Bronchial epithelial cell (primary cell): ENCODE measurements at places on chromosomes 1 and 21.

DNA sequence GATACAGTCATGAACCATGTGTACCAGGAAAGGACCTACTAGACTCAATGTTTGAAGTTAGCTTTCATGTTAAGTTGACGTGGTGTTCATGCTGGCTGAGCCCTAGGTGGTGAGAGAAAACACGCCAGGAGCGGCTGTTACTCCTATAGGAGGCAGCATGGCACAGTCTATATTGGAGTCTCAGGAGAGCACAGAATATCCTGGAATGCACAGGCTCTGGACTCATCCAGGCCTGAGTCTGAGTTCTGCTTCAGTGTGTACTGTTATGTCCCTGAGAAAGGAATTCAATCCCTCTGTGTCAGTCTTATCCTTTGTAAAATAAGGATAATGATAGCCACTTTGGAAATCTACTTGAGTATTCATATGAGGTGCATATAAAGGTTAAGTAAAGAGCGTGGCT lies 41.2 kb downstream of the DPT start:
- peak; percentile 10 for DNase-seq

- DNase-seq = no peak
These were observed 96.6 kb upstream of the IPO9 start for GRCh38 chr1:201732351-201732750.

DNA sequence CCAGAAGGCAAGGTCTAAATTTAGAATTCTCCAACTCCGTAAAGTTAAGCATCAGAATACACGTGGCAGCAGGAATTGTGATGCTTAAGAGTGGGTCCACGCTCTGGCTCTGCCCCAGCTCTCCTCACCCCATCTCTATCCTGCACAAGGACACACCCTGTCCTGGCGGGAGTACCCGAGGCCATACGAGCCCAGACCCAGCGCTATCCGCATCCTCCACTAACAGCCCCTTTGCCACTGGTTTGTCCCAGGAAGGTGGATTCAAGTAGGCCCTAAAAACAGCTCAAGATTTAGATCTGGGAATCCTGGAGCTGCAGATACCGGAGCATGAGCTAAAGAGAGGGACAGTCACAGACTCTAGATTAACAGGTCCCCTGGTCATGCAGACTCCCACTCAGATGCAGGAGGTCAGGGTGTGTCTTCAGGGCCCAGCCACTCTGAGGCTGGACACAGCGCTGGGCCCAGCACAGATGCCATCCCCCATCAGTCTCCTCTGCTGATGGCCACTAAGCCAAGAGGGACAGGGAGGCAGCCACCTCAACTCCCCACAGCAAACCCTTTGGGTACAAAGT lies 393.3 kb downstream of the NPHP4 start:
- no peak for DNase-seq

GRCh38 chr1:45793942-45794604 lies 9.3 kb upstream of the MAST2 start:
- no peak for DNase-seq

- DNase-seq = peak; percentile 20
These were observed 46.5 kb upstream of the PRELP start for GRCh38 chr1:203428981-203429599.

DNA sequence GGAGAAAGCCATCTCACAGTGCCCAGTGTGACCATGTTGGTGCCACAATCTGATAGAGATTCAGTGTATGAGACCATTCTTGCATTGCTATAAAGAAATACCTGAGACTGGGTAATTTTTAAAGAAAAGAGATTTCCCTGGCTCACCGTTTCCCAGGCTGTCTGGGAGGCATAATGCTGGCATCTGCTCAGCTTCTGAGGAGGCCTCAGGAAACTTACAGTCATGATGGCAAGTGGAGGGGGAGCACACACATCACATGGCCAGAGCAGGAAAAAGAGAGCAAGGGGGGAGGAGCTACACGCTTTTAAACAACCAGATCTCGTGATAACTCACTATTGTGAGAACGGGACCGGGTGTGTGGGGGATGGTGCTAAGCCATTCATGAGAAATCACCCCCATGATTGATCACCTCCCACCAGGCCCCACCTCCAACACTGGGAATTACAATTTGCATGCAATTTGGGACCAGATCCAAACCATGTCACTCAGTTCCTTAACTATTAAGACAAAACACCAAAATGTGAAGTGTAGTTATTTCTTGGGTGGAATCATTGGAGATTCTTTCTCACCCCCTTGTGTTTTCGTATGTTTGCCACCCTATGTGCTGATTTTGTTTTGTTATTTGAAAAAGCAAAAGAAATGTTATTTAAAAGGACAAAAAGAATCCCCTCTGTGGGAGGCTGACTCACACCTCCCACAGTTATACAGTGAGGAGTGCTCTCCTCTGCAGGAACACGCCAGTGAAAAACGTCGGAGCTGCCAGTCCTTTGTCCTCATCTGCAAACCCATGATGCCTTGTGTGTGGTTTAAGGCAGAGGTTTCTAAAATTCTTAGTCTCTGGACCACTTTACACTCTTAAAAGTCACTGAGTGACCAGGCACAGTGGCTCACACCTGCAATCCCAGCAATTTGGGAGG lies 46.9 kb upstream of the IFNLR1 start:
- DNase-seq = no peak

DNA sequence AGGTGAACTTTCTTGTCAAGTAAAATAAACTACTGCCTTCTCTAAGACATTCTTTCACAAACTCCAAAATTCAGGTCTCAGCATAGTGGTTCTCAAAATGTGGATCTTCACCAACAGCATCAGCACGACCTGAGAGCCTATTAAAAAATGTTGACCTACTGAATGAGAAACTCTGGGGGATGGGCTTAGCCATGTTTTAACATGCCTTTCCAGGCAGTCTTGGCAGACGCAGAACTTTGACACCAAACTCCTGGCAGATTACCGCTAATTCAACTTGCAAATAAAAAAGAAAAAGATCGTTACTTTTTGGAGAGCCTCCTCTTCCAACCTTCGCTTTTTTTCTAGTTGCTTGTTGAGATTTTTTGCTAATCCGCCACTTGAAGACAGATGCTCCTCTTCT lies 35.1 kb downstream of the ARHGAP29 start:
- DNase-seq = peak; percentile 63

- no peak for DNase-seq
These were observed 1260.7 kb downstream of the PLA2G4A start for GRCh38 chr1:188089461-188089860.
